Effector CD8-positive, alpha-beta T cell (primary cell): ENCODE measurements at places on chromosomes 4 and X.

DNA sequence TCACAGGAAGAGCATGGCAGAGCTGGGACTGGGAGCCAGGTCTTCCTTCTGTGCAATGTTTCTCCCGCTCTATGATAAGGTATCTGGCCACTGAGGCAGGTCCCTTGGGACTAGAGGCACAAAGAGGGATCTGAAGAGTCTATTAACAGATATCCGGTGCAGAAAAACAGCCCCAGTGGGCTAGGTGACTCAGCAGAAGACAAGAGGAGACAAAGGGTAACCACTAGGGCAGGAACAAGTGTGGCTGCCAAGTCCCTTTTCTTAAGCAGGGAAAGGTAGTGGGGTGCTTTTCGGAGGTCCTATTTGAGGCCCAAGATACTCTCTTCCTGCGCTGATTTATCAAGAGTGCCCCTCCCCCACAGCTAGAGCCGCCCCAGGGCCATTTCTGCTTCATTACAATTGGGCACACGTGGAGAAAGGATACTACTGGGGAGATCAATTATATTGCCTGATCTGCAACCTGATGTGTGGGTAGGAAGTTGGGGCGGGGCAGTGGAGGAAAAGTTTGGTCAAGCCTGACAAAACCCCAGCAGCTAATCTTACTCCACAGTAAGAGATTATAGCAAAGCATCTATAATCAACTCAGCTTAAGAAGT, at the start of gene DGAT2L6:
Gene DGAT2L6 (plus strand): TSS at position 546 of the 596 bp plus-strand sequence. CDS start 100 bp downstream, outside the sequence.
- no peak for DNase-seq

DNA sequence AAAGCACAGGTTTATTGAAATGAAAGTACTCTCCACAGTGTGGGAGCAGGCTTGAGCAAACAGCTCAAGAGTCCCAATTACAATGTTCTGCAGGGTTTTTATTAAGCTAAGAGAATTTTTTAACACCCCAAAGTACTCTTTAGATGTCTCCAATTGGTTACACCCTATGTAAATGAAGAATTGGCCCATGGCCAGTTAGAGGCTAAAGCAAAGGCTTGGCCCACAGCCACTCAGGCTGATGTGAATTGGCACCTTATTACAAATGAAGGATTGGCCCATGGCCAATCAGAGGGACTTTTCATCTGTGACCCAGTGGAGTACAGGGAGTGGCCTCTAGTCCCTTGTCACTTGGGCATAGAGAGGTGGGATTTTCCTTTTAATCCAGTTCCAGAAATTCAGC, 30.1 kb upstream of the IQCM start:
- no peak for DNase-seq

DNA sequence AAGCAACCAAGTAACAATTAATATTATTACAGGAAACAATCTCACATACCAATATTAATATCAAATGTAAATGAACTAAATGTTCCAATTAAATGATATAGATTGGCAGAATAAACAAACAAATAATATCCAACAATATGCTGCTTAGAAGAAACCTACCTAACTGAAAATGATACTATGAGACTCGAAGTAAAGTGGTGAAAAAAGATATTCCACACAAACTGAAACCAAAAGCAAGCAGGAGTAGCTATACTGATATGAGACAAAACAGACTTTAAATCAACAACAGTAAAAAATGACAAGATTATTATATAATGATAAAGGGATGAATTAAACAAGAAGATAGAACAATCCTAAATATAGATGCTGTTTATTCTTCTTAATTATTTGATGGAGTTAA, 140.1 kb downstream of the SPANXN4 start:
- no peak for DNase-seq

- no peak for DNase-seq
These were observed 154.0 kb downstream of the BTC start for GRCh38 chr4:74640111-74640903.

- no peak for DNase-seq
These were observed 254.2 kb upstream of the NWD2 start for GRCh38 chr4:36990128-36990872.

GRCh38 chr4:141126769-141127168, 6.5 kb downstream of the RNF150 start:
- DNase-seq = no peak

GRCh38 chrX:71056867-71057266, 11.3 kb downstream of the SNX12 start:
- no peak for DNase-seq

DNA sequence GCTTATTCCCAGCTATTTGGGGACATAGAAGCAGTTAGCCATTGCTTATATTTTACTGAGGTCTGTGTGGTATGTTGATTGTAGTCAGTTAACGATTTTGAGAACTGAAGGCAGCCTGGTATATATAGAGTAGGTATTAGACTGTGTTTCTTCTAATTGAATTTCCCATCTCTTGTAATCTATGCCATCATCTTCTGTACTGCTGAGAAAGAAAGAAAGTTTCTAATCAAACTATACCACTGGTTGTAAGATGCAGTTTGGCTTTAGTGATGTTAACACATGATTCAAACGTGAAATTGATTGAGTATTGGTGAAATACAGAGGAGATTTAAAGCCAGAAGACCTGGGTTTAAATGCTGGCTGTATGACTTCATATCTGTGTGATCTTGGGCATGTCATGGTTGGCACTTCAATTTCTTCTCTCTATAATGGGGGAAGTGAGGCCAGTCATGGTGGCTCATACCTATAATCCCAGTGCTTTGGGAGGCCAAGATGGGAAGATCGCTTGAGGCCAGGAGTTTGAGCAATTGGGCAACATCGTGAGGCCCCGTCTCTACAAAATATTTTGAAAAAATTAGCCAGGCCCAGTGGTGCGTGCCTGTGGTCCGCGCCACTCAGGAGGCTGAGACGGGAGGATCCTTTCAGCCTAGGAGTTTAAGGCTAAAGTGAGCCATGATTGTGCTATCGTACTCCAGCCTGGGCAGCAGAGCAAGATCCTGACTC, 11.6 kb downstream of the HTT start:
- DNase-seq = no peak

GRCh38 chrX:18377796-18378195, 23.3 kb upstream of the SCML2 start:
- DNase-seq = no peak
